ENCODE measurements at places on chromosomes 7 and 10.

- no peak for DNase-seq
Observed at GRCh38 chr10:46285300-46285699, 1.5 kb upstream of the ANTXRL start.

GRCh38 chr7:51430480-51431086 lies 114.0 kb upstream of the COBL start:
- DNase-seq: peak; percentile 55

GRCh38 chr7:50914460-50914859 lies 131.8 kb upstream of the GRB10 start:
- no peak for DNase-seq

- no peak for DNase-seq
Observed at GRCh38 chr10:122286867-122287266, 15.8 kb downstream of the BTBD16 start.

DNA sequence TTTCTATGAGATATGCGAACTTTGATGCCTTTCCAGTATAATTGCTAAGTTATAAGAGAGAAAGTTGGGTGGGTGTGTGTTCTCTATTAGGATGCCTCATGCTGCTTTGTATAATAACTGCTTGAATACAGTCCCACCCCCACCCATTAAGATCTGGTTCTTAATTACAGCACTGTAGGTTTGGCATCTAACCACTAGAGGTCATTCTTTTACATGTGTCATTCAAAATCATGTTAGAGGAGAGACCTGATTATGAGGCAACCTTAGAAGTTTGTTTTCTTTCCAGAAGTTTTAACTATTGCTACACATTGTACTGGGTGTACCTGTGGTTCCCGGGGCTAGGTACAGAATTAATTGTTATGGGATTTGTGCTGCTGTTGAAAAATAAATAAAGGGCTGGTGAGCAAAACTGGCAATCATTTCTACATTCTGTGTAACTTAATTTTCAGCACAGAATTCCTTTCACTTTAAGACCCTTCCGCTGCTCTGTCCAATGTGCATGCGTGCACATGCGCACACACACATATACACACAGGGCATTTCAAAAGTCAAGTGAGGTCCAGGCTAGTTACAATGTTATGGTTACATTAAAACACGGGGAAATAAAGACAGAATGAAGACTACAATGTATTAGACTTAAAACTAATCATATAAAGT lies 1156.3 kb downstream of the SORCS3 start:
- no peak for DNase-seq

DNA sequence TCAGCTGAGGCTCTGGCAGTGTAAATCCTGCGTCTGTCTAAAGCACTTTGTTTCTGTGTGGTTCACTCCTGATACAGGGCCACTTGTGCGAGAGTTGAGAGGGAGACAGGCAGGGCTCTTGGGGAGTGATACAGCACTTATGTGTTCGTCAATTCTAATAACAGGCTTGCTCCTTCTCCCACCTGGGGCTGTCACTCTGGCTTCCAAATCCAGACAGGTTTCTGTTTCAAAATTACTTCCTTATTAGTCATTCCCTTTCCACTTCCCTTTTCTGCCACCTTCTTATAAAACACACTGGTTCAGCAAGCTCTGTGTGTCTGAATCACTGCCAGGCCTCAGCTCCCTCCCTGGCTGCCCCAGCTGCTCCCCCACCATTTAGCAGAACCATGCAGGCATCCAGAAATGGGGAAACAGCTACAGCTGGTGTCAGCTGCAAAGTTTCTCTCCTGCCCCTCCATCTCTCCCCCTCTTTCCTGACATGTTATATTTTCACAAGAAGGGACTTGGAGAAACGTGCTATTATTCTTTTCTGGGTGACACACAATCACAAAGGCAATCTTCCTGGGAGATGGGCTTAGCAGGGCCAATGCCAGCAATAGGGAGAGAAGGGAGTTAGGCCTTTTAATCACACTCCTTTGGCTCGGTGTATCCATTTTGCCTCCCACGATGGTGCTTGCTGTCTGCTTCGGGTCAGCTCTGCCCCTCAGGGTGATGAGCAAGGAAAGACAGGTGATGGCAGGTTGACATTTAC lies 58.4 kb upstream of the ZNRF2 start:
- peak; percentile 75 for DNase-seq

DNA sequence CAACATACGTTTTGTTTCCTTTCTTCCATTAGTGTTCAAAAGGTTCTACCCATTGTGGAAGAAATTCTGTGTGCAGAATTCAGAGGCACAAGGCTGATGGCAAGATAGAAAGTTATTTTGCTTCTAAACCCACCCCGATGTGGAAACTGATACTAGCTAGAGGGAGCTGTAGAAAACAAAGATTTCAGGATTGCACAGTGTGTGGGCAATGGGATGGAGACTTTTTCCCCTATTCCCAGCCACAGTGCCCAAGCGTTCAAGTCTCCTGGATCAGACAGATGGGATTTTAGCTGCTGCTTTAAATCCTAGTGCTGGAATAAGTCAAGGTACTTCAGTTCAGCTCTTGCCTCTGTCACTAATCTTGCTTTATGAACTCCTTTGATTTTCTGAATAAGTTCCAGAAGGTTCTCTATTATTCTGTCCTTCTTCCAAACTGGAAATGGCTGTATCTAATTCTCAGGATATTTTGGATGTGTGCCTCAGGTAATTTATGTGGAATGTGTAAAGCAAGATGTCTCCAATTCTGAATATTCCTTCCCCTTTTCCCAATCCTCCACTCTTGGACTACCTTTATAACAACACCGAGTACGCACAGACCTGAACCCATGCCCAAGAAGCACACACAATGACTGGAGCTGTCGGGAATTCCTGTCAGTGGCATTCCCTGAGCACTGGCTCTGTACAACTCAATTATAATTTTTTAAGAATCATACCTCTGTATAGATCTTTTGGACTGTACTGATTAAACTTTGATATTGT lies 473.0 kb downstream of the PLXDC2 start:
- DNase-seq: no peak

DNA sequence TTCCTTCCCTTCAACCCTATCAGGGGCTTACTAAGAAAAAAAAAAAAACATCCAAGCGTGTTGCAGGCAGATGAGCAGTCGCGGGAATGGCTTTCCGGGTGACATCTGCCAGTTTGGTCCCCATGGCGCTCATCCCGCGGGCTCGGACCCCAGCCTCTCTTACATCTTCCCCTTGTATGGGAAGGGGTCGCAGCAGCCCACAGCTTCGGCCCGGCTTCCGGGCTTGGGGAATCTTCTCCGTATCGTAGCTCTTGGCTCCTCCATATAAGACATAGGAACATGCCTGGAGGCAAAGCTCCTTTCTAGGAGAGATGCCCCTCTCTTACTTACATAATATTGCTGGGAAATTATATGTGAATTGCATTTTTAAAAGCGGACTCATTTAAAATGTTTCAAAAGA lies 99.5 kb downstream of the CUX1 start:
- DNase-seq: no peak

DNA sequence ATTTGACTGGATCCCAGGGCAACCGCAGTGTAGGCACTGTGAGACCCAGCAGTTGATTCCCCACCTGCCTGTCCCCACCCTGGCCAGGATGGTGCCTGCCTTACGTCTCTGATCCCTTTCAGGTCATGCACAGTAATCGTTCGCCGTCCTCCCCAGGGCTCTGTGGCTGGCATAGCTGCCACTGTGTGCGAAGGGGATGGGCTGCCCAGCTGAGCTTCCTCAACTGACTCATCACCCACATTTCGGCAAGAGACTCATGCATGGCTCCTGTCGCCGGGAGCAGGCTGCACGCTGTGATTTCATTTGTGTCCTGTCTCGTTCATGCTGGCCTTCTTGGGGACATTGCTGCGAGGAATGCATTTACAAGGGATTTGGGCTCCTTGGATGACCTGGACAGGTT lies 252.4 kb downstream of the KLF6 start:
- no peak for DNase-seq

GRCh38 chr7:107689553-107689952 lies 28.9 kb downstream of the SLC26A4 start:
- DNase-seq: no peak

- peak; percentile 73 for DNase-seq
Observed at GRCh38 chr7:135169964-135170273, 588 bp downstream of the CYREN start.

DNA sequence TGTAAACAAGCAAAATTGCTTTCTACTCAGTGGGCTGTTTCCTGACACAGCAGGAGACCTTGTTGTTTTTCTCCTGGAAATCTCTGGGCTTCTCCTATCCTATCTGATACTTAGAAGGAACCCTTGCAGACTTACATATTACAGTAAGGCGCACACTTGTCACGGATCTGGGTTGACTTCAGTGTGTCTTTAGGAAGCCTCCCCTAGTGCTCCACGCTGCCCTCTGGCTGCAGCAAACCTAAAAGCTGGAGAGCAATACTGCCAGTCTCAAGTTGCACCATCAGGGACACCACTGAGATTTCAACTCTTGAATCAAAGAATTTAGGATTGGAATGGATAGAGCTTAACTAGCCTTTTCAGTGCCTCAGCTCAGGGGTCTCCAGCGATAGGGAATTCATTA lies 495.3 kb downstream of the LRMDA start:
- DNase-seq: no peak

DNA sequence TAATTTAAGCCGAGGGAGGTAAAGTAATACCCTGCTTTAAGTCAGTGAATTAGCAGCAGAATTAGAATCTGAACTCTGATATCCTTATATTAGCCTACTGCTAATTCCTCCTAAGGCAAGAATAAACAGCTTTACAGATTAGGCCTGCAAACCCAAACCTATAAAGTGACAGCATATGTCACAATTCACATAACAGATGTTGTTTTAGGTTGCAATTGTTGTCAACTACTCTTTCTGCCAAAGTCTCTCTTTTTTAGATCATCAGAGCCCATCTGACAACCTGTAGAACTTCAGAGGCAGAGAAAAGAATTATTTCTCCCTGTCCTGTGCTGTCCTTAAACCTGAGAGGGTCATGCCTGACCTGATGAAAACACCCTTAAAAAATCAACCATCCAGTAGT lies 167.2 kb downstream of the PRKG1 start:
- DNase-seq: no peak

DNA sequence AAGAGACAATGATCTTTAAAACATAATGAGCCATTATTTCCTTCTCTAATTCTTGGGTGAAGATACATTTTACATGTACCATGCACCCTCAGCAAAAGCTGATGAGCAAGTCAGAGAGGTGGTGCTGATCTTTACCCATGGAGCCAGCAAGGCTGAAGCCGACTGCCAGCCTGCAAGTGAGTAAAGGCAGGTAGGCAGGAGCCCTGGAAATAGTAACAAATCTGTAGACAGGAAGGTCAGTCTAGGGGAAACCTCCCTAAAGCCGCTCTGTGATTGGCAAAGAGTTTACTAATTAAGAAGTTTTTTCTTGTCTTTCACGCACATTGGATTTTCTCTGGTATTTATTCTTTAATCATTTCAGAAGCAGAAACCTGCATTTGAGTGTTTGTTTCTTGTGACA lies 67.9 kb downstream of the PRKCQ start:
- no peak for DNase-seq

DNA sequence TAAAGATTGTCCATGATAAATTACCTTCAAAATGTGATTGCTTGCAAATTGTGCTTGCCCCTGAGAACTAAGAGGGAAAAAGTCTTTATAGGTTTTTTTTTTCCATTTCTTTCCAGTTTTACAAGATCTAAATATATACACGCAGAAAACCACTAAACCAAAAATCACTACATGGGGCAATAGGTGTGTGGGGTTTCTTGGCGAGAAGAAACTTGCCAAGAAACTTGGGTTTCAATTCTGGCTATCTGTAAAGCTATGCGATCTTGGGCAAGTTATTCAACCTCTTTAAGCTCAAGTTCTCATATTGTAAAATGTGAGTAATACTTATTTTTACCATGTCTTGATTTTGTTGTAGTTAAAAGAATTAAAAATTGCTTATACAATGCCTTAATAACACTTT lies 17.0 kb downstream of the CUBN start:
- DNase-seq: no peak

- DNase-seq: no peak
Observed at GRCh38 chr10:37934791-37935190, 41.7 kb downstream of the ZNF25 start.

DNA sequence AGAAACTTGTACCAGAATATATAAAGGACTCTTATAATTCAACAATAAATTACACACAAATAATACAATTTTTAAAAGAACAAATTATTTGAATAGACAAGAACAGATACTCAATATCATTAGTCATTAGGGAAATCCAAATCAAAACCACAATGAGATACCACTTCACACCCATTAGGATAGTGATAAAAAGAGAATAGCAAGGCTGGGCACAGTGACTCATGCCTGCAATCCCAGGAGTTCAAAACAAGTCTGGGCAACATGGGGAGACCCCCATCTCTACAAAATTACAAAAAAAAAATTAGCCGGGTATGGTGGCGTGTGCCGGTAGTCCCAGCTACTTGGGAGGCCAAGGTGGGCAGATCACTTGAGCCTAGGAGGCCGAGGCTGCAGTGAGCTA lies 52.2 kb upstream of the KCNIP2 start:
- DNase-seq: no peak

DNA sequence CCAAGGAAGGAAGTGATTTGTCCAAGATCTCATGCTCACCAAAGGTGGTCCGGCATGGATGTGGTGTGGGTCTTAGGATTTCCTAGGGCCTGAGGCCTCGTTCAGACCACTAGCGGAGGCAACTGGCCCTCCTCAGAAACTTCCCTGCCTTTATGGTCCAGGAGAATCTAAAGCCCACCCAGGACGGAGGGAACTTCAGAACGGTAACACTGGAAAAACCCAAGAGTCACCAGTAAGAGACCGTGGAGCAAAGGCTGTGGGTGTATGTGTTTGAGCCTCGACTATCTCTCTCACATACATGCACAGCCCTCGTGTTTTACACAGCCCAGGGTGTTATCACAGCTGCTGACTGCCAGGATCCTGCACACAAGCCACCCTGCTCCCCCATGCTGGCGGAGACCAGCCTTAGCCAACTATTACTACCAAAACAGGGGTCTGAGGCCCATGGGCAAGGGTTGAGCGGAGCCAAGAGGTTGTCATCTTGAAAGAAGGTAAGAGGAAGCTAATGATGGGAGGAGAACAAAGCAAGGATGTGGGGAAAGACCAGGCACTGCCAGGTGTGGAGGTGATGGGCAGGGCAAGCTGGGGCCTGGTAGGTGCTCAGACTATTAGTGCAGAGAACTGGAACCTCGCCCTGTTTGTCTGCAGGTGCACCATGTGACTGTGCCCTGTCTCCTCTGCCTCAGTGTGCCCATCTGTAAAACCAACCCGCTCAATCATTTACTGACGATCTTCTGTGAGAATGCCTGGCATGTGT lies 170.2 kb upstream of the ZMIZ1 start:
- DNase-seq: no peak

DNA sequence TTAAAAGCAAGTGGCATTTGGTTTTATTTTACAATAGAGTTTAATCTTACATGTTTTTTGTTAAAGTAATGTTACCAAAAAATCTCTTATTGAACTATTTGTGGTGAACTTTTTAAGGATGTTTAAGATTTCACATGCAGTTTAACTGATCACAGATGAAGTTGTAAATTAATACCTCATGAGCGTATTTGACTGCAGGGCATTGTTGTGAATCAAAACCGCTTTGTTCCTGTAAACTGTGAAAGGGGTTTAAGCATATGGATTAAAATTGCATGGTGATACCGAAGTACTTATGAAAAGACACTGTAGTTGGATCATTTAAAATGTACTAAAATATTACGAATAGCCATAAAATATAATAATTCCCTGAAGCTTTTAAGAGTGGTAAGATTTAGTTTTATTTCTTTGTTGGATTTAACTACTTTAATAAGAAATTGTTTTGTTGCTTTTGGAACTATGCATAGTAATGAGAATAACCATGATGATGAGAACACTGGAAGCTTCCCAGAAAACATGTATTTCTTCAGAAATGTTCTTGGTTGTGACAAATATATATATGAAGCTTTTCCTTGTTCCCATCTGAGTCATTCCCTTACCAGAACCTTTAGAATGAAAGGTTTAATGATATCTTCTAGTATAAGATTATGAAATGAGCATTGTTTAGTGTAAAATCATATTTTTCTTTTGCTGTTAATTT lies 131.3 kb downstream of the ADK start:
- no peak for DNase-seq
